ENCODE measurements at places on chromosomes 3 and 15.

DNA sequence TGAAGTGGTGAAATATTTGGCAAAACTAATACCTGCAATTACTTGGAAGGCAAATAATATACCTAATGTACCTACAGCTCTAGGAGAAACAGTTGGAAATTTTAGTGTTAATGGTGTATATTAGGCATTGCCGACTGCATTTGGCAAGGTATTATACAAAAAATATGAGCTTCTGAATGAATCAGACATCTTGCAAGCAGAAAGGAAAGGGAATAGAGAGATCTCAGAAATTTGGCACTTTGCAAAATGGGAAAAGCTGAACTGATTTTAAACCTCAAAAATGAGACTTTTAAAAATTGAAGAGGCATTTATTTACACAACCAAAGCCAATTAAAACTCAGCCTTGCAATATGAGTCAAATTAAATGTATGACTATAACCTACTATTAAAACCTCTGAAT, 40.2 kb upstream of the C15orf61 start:
- no peak for DNase-seq

DNA sequence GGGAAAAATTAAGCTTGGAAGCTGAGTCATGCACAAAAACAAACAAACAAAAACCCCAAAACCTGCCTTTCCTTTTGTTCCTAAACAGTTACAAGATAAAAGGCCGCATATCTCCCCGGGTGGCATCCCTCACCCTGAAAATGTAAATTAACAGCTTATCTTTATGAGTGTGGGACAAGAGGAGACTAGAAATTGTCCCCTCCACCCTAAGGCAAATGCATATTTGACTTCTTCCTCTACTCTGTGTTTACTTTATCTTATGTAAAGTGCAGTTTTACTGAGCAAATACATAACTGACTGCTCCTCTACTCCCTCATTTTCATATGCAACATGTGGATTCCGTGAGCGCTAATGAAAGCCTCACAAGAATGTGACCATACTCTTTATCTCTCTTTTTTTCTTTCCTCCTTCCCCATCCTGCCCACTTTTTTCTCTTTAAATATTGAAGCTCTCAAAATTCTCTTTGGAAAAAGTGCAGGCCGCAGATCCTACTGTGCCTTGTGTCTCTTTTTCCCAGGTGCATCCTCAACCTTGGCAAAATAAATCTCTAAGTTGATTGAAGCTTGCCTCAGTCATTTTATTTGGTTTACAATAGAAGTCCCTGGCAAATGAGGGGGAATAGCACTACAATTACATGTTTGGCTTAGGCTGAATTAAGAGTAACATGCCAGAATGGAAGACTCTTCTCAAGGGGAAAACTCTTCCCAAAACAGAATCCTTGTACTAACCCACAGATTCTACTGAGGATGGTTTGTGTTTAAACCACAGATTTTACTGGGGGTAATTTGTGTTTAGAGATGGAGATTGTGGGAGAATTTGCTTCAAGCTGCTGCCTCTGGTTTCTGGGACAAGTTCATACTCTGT, 72.7 kb upstream of the WDR72 start:
- no peak for DNase-seq

DNA sequence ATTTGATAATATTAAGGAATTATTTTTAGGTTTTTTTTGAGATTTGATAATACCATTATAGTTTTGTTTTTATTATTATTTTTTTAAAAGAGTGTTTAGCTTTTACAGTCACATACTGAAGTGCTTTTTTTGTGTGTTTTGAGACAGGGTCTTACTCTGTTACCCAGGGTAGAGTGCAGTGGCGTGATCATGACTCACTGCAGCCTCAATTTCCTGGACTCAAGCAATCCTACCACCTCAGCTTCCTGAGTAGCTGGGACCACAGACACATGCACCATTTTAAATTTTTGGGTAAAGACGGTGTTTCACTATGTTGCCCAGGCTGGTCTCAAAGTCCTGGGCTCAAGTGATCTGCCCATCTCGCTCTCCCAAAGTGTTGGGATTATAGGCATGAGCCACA, 73.0 kb downstream of the SUMF1 start:
- DNase-seq: no peak

DNA sequence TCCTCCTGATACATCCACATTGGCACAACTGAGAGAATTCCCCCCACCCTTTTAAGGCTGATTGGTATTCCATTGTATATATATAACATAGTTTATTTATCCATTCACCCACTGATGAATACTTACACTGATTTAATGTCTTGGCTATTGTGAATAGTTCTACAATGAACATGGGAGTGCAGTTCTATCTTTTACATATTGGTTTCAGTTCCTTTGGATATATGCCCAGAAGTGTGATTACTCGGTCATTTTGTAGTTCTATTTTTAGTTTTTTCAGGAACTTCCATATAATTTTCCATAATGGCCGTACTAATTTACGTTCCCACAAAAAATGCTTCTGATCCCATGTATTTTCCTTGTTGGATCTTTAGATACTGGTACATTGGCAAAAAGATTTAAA, 135.3 kb downstream of the FMN1 start:
- no peak for DNase-seq

DNA sequence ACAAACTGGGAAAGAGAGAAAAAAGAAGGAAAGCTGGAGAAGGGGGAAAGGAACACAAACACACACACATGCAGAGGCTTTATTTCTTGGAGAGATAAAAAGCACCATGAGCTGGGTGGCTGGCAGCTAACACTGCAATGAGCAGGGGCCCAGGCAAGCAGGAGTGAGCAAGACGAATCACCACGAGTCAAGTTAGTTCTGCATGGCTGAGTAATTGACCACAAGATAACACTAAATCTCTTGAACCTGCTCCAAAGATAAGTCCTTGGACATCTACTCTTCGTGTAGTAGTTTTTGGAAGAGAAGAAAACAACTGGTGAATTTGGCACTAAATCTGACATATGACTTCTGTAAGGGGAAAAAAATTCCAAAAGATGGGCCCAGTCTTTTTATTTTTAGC, 100.9 kb downstream of the MYO5A start:
- DNase-seq: no peak
